PC-9 (cell line): ENCODE measurements at places on chromosomes 4 and X.
A peak's percentile ranks its signal among the peaks of the same experiment; 100 is the strongest.

- no peak for DNase-seq
These were observed 28.1 kb upstream of the DUSP21 start for GRCh38 chrX:44815681-44816080.

- DNase-seq, result peak; percentile 50
These were observed 958 bp upstream of the UGT2B7 start for GRCh38 chr4:69095301-69095731.

DNA sequence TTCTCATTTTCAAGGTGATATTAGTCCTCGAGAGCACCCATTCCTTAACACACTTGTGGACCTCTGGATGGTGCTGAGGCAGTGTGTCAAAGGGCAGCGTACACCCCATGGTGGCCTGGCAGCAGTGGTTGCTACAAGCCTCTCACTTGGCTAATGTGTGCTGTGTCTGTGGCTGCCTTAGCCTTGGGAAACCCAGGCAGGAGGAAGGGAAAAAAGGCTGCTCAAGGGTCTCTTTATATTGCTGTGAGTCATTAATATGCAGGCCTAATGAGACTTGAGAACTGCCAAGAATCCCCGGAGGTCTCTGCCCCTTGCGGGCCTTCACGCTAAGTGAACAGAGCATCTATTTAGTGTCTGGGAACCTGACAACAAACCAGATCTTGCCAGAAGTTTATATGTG is 7.0 kb downstream of the PCDH10 start:
- no peak for DNase-seq

GRCh38 chr4:183443655-183444213 is 702 bp upstream of the CDKN2AIP start:
- no peak for DNase-seq

DNA sequence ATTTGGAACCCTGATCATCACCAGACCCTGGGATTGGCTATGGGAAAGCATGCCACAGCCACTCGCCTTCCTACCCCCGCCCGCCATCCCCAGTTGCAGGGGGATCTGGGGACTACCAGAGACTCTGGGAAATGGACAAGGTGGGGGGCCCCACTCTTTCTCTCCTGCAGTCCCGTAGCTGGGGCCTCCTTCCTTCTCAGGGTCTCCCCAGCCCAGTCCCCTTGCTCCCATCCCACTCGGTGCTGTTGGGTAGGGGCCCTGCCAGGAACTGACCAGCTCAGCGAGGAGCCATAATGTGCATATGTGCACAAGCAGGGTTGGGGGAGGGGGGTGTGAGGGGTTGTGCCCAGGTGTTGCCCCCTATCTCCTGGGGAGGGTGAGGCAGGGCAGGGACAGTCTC is 3.4 kb upstream of the USP11 start:
- no peak for DNase-seq

DNA sequence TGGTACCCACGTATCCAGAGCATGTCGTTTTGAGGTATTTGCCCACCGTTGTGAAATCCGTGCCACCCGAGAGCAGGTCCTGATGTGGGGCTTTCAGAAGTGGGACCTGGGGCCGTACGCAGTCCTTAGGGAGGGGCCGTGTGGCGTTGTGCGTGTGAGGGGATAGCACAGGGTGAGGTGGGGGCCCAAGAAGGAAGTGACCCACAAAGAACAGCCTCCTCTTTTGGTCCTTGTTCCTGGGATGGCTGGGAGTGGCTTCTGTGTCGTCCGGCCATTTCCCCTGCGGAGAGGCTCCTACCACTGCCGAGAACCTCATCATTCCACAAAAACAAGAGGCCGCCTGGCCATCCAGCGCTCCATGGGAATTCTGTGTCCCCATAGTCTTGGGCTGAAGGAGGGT is 17.0 kb upstream of the MSANTD1 start:
- no peak for DNase-seq
